CD4-positive, alpha-beta T cell treated with Interleukin-17A for 1 hour (primary cell): ENCODE measurements at places on chromosomes 3 and 15.
A peak's percentile ranks its signal among the peaks of the same experiment; 100 is the strongest.

GRCh38 chr3:76372497-76372896, 587.1 kb upstream of the ZNF717 start:
- DNase-seq: no peak

DNA sequence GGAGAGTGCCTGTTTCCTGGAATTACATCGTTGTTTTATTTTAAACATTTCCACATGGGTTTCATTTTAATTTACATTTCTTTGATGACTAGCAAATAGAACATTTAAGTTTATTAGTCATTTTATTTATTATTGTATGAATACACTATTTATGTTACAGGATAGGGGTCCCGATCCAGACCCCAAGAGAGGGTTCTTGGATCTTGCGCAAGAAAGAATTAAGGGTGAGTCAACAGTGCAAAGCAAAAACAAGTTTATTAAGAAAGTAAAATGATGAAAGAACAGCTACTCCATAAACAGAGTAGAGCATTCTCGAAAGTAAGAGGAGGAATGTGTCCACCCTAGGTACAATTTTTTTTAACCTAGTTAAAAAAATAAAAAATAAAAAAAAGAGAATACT, 539.5 kb downstream of the NAALADL2 start:
- no peak for DNase-seq

GRCh38 chr3:1404270-1404962, 311.6 kb downstream of the CNTN6 start:
- DNase-seq: no peak

- DNase-seq: no peak
Observed at GRCh38 chr3:37140899-37141541, 33.4 kb downstream of the LRRFIP2 start.

- no peak for DNase-seq
Observed at GRCh38 chr3:99586701-99587100, 51.7 kb upstream of the COL8A1 start.

DNA sequence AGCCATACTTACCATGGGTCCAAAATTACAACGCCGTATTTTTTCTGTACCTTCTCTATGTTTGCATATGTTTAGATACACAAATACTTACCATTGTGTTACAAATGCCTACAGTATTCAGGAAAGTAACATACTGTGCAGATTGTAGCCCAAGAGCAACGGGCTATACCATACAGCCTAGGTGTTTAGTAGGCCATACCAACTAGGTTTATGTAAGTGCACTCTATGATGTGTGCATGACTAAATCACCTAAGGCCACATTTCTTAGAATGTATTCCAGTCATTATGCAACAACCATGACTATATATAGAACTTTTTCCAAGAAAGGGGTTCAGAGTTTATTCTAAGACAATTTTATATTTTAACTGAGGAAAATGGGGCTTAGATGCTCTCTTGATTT, 411.7 kb downstream of the MAGI1 start:
- DNase-seq: no peak

DNA sequence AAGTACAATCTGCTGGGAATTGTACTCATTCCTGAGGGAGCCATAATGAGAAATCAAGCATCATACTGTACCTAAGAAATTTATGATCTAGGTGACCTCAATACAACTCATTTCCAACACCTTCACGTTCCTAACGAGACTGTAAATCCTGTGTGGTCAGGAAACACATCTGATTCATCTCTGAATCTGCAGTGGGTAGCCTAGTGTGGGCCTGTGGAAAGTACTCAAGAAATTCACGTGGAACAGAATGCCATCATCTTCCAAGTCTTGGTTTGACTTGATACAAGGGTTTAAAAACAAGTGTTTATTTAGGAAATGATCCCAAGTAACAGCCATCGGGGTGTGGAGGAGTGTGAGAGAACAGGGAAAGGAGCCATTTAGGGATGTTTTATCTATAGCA, 568.9 kb downstream of the EDEM1 start:
- DNase-seq: no peak

DNA sequence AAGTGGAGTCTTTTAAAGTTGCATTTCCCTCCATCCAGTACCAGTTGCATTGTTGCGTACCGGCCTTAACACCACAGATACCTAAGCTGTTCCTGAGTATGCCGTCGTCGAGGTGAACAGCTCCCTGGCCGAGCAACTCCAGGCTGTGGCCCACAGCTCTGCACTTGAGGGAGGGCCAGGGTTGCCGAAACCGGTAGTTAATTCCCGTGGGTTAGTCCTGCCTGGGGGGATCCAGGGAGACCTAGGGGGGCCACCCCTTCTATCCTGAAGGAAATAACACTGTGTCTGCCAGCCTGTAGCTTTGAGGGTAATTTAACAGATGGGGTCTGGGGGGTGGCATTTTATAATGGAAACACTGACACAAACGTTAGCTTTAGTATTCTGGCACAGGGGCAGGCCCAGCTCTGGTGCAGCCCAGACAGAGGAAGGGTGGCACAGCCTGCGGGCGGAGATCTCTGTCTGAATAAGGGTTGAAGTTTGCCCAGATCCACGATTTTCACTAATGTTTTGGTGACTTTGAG, 60.8 kb downstream of the RGMA start:
- DNase-seq: no peak

- DNase-seq: no peak
Observed at GRCh38 chr15:73142802-73143762, 90.8 kb downstream of the NEO1 start.

DNA sequence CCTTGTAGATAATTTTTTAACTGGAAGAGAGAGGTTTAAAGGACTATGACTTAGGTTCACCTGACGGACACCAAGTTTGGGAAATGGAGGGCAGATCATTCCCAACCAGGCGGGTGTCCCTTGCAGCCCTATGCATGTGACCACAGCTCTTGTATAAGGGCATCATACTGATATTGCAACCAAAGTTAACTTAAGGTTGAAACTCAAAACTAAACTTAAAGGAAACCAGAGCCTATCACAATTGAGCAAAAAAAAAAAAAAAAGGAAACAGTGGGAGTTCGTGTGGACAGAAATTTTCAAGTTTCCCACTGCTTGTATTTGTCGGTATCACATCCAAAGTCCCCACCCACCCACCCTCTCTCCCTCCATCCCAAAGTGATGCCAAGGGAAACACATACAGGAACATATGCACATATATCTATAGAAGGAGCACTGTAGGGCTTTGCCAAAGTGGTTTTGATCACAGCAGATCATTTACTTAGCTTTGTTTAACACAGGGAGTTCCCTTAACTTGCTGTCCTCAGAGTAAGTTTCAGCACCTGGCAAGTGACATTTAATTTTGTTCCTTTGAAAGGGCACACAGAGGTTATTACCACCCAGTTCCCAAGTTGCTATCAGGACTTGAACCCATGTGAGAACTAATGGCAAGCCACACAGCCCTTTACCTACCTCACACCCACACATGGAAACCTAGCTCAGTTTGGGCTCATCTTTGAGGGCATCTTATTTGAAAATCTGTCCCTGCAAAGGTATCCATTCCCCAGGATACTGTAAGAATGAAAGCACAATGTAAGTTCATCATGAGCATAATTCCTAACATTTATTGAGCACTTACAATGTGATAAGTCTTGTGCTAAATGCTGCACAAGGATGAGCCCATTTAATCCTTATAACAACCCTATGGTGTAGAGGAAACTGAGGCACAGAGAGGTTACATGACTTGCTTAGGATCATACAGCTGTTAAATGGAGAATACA, 204.5 kb upstream of the CMC1 start:
- DNase-seq: no peak

DNA sequence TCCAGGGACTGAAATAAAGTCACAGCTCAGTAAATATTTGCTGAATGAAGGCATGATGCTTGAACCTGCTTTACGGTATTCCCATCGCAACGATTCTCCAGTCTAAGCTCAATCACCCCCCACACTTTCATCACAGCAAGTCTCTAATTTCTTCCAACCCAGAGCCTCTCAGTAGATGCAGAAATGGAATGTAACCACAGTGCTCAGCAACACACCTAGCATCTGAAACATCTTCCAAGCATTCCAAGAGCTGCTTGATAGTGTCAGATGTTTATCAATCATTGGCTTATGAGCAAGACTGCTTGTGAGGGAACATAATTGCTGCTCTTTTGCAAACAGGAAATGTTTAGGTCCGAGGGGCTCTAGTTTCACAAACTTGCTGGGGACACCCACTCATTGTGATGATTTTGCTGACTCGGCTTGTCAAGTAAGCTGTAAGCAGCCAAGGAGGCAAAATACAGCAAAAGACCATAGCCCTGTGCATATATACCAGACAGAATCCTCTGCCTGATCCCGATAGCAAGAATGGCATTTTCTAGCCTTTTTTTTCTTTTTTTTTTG, 751.2 kb downstream of the NR2F2 start:
- DNase-seq: no peak

DNA sequence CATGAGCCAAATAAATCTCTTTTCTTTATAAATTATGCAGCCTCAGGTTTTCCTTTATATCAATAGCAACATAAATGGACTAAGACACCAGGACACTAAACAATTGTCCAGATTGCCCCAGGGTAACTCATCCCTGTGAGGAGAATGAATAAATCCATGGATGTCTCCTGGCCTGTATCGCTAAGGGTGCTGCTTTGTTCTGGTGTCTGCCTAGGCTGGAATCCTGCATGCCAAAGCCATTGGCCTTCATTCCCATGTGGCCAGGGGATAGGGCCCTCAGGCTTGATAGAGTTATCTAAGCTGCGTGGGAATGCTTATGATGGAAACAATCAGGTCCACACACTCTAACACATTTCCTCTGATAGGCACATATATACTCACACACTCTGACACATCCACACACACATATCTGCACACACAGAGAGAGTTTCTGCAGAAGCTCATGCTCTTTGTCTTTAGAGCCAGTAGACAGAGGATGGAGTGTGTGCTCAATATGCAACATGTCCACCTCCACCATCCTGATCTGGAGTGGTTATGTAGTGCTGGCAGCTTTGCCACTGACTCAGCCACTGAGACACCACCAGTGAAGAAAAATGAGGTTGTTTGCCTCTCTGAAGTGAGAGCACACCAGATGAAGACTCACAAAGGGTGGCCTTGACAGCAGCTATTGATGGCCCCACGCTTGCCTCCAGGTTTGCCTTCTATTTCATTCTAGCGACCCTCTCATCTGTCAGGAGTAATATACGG, 24.0 kb upstream of the DGKG start:
- DNase-seq: no peak

- DNase-seq: no peak
Observed at GRCh38 chr3:22542311-22542710, 660.8 kb upstream of the UBE2E2 start.

GRCh38 chr3:31402117-31402516, 130.6 kb upstream of the STT3B start:
- no peak for DNase-seq

DNA sequence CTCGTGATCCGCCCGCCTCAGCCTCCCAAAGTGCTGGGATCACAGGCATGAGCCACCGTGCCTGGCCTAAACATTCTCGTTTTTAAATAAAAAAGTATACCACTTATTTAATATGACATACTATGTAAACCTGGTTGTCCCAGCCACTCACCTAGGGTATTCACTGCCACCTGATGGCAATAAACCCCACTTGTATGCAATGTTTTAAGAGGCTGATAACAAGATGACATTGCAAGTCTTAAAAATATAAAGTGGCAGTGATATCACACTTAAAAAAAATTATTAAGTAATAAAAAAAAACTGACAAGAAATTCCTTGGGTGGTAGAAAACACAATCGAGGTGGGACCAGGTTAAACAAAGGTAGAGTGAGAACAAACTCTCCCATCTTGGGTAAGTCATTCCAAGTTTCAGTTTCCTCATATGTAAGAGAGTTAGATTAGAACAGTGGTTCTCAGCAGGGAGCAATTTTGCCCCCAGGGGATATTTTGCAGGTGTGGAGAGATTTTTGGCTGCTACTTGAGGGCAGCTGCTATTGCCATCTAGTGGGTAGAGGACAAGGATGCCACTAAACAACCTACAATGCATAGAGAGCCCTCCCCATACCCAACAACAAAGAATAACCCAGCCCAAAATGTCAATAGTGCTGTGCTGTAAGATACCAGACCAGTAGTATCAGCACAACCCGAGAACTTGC, 14.5 kb downstream of the ARF4 start:
- no peak for DNase-seq

DNA sequence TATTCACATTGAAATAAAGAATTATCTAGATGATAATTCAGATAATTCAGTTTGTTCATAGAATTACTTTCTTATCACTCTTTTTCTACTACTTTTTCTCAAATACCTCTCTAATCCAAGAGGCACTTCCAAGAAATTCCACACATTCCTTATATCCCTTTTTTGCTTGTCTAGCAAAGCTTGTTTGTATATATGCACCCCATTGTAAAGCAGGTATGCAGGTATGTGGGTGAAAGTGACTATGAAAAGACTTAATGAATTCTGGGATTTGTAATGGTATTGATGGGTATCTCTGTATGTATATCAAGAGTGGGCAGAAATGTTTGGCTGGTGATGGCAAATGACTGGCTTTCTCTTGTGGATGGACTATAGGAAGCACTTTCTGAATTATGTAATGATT, 94.1 kb upstream of the FGF7 start:
- no peak for DNase-seq

- no peak for DNase-seq
Observed at GRCh38 chr15:55816017-55816416, 73.1 kb upstream of the PRTG start.

- no peak for DNase-seq
Observed at GRCh38 chr3:73010158-73010557, 13.5 kb downstream of the PPP4R2 start.

GRCh38 chr15:72502220-72502809, 28.2 kb downstream of the ARIH1 start:
- DNase-seq: no peak

GRCh38 chr15:90425726-90426346, 37.8 kb downstream of the IQGAP1 start:
- DNase-seq: no peak

- DNase-seq: no peak
Observed at GRCh38 chr3:154778057-154778456, 302.1 kb upstream of the MME start.

DNA sequence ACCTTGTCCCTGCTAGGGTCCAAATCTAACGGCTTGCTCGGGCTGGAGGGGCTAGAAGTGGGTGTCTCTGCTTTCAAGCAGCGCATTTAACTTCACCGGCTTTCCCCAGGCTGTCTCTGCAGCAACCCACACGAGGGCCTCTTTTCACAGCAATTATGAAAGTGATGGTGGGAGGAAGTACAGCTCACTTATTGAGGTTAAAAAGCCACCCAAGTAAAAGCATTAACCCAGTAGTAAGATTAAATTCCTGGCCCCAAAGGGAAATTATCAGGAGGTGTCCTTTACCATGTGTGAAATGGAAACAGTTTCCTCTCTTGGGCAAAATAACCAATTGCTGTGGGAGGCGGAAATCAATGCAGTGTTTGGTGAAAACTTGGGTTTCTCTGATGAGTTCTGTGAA, 41.1 kb downstream of the NGRN start:
- peak; percentile 40 for DNase-seq
